ENCODE measurements at places on chromosomes 12 and 14. TPM values are rescaled to one million over a fixed set of nuclear protein-coding genes. Genes with fewer than 3 reads are reported as not detected.

GRCh38 chr12:81206429-81206828 lies 128.6 kb downstream of the ACSS3 start:
- no peak for DNase-seq
- H3K27me3 ChIP-seq, result no peaks in the 10 kb centered on the region
- no peak overlapping the region for H3K27ac ChIP-seq
- no peaks in the 10 kb centered on the region for H3K4me1 ChIP-seq

DNA sequence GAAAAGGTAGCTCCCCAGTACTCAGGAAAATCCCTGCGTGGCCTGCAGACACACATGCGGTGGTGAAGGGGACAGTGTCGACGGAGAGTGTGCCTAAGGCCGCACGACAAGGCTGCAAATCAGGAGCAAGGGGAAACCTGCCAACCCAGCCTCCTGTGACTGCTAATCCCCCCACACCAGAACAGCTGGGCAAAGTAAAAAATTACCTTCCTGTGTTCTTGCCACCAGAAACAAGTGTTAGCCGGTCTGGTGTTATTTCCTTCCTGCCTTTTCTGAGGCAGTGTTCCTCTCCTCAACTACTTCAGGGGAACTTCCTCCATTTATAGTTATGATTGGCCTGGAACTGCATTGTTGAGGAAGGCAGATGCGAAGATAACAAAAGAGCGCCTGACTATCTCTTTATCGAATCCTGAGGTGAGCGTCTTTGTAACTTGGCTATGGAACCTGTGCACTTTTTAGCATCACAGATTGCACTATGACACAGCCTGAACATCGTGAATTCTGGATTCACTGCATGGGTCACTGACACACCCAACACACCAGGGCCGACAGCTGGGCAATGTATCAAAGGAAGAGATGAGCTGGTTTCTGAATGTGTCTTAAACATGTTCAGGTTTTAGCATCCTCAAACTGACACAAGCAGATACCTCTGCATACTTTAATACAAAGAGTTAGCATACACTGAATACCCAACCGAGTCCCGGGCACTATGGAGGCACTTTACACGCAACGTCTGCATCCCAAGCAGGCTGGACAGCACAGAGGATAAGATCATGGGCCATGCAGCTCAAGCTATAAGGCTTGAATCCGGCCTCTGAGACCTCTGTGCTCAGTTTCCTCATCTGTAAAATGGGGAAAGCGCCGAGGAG lies 28.9 kb downstream of the SLC15A4 start:
- no peak for DNase-seq
- peak overlapping the region; percentile 82 for H3K27ac ChIP-seq
- peaks cover 23% of the 10 kb centered on the region for H3K4me1 ChIP-seq
- peak overlapping the region; percentile 41 for H3K4me3 ChIP-seq
- peaks cover 38% of the 10 kb centered on the region for H3K36me3 ChIP-seq

GRCh38 chr14:81871706-81872105 lies 338.1 kb upstream of the SEL1L start:
- H3K4me1 ChIP-seq, result no peaks in the 10 kb centered on the region
- H3K36me3 ChIP-seq, result no peaks in the 10 kb centered on the region
- H3K4me3 ChIP-seq, result no peak overlapping the region
- DNase-seq, result no peak

DNA sequence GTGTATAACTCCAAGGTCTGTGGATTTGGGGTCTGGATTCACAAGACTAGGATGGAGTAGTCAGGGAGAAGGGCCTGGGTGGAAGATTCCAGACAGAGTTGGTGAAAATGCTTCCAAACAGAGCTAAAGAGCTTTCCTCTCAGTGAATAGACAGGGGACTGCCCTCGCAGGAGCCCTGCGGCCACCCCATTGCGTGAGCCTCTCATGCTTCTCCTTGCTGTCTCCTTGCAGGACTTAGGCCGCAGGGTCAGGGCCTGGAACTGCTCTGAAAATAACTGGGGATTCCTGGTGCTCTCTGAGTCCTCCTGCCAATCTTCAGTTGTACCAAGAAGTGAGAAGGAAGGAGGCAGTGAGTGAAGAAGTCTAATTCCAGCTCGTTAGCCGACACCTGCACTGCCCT lies 49.0 kb upstream of the KCNA1 start:
- H3K36me3 ChIP-seq, result no peaks in the 10 kb centered on the region
- no peak for DNase-seq
- H3K27me3 ChIP-seq, result peaks cover 32% of the 10 kb centered on the region
- no peak overlapping the region for H3K4me3 ChIP-seq
- H3K4me1 ChIP-seq, result peaks cover 12% of the 10 kb centered on the region
- H3K27ac ChIP-seq, result no peak overlapping the region

GRCh38 chr12:28308891-28309290 lies 118.6 kb downstream of the CCDC91 start:
- no peak for DNase-seq
- no peak overlapping the region for H3K27ac ChIP-seq
- peaks cover 23% of the 10 kb centered on the region for H3K36me3 ChIP-seq

GRCh38 chr12:18747895-18748294 lies 10.0 kb downstream of the CAPZA3 start:
- no peak overlapping the region for H3K4me3 ChIP-seq
- H3K27me3 ChIP-seq, result no peaks in the 10 kb centered on the region
- H3K27ac ChIP-seq, result no peak overlapping the region
- H3K36me3 ChIP-seq, result no peaks in the 10 kb centered on the region

DNA sequence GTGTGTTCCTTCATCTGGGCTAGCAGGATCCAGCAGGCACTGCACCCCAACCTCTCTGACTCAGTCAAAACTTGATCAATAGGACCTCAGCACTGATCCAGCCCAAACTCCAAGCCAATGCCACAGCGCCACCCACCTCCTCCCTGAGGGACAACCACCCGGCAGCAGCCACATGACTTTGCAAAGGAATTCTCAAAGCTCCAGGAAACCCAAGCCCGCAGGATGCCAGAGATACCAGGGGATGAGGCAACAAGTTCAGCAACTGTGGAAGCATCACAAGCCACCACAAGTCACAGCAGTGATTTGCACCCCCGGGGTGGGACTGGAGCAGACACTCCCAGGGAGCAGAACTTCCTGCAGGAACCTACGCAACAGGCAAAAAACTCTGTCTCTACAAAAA lies 37.3 kb downstream of the ACTN1 start:
- peaks cover 47% of the 10 kb centered on the region for H3K4me1 ChIP-seq
- no peak overlapping the region for H3K4me3 ChIP-seq
- no peaks in the 10 kb centered on the region for H3K36me3 ChIP-seq

DNA sequence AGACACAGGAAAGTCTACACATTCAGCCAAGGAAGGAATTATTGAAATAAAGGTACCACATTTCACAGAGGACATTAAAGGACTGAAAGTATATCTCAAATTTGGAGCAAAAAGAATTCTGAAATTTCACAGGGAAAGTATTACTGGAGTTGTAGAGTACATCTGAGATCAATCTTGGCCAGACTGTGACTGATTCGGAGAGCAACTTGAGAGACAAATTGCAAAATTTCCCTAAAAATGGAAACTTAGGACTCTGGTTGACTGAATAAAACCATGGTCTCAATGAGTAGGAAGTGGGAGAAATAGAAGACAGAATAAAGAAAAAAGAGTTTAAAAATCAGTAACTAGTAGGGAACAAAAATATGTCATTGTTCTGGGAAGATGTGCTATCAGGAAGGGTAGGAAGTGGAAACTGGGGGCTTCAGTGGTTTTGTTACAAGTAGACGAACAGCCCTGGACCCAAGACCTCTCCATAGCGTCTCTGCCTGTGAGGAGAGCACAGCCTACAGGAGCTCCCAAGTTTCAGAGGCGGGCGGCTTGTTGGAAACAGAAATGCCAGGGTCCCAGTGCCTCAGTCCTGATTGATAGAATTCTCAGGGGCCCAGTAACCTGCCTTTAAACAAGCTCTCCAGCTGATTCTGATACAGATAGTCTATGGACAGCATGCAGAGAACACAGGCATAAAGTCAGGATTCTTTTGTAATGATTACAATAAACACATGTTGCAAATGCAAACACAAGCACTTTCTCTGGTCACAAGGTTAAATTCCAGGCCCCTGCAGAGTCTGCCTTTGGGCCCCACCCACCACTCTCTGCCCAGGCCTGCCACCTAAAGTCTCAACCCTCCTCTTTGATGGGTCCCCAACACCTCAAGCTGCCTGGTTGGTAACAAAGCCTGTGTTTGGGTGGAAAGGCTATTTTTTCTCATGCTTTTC lies 63.1 kb downstream of the BBS10 start:
- H3K27me3 ChIP-seq, result peaks cover 13% of the 10 kb centered on the region
- no peak overlapping the region for H3K27ac ChIP-seq
- no peaks in the 10 kb centered on the region for H3K4me1 ChIP-seq
- no peaks in the 10 kb centered on the region for H3K36me3 ChIP-seq

GRCh38 chr12:8676651-8677050 lies 14.0 kb upstream of the MFAP5 start:
- H3K4me3 ChIP-seq, result no peak overlapping the region
- H3K36me3 ChIP-seq, result no peaks in the 10 kb centered on the region
- H3K27ac ChIP-seq, result no peak overlapping the region
- H3K4me1 ChIP-seq, result no peaks in the 10 kb centered on the region

- no peak overlapping the region for H3K4me3 ChIP-seq
- DNase-seq, result no peak
- H3K27ac ChIP-seq, result no peak overlapping the region
- H3K27me3 ChIP-seq, result no peaks in the 10 kb centered on the region
Measured at GRCh38 chr12:125133616-125134015, 68.4 kb downstream of the AACS start.

- no peak for DNase-seq
- H3K27me3 ChIP-seq, result peaks cover 49% of the 10 kb centered on the region
- H3K36me3 ChIP-seq, result no peaks in the 10 kb centered on the region
- peaks cover 24% of the 10 kb centered on the region for H3K4me1 ChIP-seq
Measured at GRCh38 chr14:54672688-54673087, 105.8 kb downstream of the SAMD4A start.

DNA sequence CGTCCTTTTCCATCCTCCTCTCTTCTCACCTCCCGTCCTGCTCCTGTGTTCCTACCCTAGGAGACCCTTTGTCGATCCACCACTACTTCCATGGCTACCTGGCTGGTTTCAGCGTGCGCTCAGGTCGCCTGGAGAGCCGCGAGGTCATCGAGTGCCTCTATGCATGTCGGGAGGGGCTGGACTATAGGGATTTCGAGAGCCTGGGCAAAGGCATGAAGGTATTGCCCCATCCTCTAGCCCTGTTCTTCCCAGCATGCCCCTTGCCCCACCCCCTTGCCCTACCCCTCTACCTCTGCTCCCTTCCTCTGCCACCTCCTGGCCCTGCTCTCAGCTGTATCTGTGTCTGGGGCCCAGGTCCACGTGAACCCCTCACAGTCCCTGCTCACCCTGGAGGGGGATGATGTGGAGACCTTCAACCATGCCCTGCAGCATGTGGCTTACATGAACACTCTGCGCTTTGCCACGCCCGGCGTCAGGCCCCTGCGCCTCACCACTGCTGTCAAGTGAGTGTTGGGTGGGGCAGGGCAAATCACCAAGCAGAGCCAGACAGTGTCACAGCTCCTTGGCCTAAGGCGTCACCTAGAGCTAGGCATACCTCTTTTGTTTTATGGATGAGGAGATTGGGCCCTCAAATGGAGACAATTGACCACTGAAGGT lies 12.8 kb downstream of the CLSTN3 start:
- H3K27me3 ChIP-seq, result no peaks in the 10 kb centered on the region
- no peak for DNase-seq
- no peak overlapping the region for H3K27ac ChIP-seq
- no peak overlapping the region for H3K4me3 ChIP-seq
- H3K36me3 ChIP-seq, result peaks cover 45% of the 10 kb centered on the region

DNA sequence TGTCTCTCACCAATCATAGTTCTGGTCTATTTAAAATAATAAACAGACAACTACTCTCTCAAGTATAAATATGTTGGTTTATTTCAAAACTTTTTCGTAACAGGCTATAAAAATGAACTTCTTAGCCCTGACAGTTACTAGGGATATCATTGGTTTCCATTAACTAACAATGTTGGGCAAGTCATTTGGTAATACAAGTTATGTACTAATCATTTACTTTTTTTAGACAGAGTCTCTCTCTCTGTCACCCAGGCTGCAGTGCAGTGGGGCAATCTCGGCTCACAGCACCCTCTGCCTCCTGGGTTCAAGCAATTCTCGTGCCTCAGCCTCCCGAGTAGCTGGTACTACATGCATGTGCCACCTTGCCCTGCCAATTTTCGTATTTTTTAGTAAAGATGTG lies 14.6 kb upstream of the KANSL2 start:
- H3K4me3 ChIP-seq, result no peak overlapping the region
- peaks cover 3% of the 10 kb centered on the region for H3K4me1 ChIP-seq
- H3K27me3 ChIP-seq, result no peaks in the 10 kb centered on the region
- peaks cover 30% of the 10 kb centered on the region for H3K36me3 ChIP-seq
- H3K27ac ChIP-seq, result no peak overlapping the region
- DNase-seq, result no peak

- H3K36me3 ChIP-seq, result no peaks in the 10 kb centered on the region
- no peak for DNase-seq
- H3K27ac ChIP-seq, result no peak overlapping the region
Measured at GRCh38 chr14:85172290-85172689, 357.7 kb upstream of the FLRT2 start.

DNA sequence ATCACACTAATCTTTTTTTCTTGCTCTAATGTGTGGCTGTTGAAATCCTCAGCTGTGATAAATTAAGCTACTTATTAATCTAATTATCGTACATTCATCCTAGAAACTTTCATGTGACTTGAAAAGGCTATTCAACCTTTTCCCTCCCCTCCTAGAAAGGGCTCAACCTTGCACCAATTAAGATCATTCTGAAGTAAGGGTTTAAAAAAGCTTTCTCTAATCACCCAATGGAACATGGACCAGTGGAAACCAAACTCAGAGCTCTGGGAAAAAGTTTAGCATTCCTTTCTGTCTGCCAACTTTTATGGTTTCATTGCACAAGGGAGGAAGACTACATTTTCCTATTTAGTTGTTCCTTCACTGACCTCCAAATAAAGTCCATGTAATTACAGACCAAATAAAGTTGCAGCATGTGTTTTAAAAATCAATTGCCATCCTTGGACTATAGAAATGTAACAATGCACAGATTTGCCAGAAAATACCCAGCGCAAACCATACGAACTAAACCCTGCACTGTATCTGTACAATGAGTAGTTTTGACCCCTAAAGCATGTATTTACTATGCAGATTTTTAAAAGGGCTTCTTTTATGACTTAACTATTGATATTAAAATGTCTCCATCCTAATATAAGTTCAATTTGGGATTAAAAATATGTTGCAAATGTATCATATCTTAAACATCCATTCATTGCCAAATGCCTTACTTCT lies 142.6 kb upstream of the OTX2 start:
- peaks cover 2% of the 10 kb centered on the region for H3K27me3 ChIP-seq
- H3K4me3 ChIP-seq, result no peak overlapping the region
- no peak for DNase-seq
- no peaks in the 10 kb centered on the region for H3K36me3 ChIP-seq
- no peak overlapping the region for H3K27ac ChIP-seq
- H3K4me1 ChIP-seq, result no peaks in the 10 kb centered on the region

- peaks cover 22% of the 10 kb centered on the region for H3K4me1 ChIP-seq
- H3K4me3 ChIP-seq, result no peak overlapping the region
- H3K27ac ChIP-seq, result peak overlapping the region; percentile 4
- H3K36me3 ChIP-seq, result peaks cover 18% of the 10 kb centered on the region
Measured at GRCh38 chr12:89156340-89156739, 196.0 kb downstream of the DUSP6 start.

The ZBTB42 gene
- total RNA-seq, result 6.9 TPM

The KRT3 gene
- not detected for total RNA-seq

The NEMP1 gene
- 52.9 TPM for total RNA-seq

The ERBB3 gene
- total RNA-seq, result 7.1 TPM

The PIWIL1 gene
- total RNA-seq, result not detected

The SP7 gene
- total RNA-seq, result not detected

The SINHCAF gene
- 86.3 TPM for total RNA-seq

The CLEC4D gene
- not detected for total RNA-seq

Measured in activated naive CD8-positive, alpha-beta T cell treated with anti-CD3 and anti-CD28 coated beads, Interleukin-2, amount 10 ng/mL, durations not matched to agents 7 days and 5 days (primary cell).